ENCODE measurements at places on chromosomes 5 and 9.

DNA sequence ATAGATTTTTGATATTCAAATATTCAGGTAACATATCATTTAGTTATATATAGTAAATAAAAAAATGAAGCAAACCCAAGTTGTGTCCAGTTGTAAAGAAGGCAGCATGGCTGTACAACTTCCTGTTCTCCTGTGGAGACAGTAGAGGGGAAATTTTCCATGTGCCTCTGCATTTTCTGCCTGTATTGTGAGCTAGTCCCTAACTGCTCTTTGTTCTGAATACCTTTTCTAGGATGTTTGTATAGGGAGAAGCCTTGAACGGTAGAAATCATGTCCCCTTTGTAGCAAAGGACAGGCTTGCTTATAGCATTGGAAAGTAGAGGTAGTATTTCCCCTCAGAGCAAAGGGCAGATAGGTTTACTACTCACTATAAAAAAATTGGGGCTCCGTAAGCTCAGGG lies 13.3 kb upstream of the RPS23 start:
- no peak for DNase-seq

GRCh38 chr9:72592502-72593403 lies 71.3 kb downstream of the TMC1 start:
- DNase-seq: peak; percentile 72

- DNase-seq: no peak
Observed at GRCh38 chr5:172959824-172960799, 888 bp downstream of the RPL26L1 start.

DNA sequence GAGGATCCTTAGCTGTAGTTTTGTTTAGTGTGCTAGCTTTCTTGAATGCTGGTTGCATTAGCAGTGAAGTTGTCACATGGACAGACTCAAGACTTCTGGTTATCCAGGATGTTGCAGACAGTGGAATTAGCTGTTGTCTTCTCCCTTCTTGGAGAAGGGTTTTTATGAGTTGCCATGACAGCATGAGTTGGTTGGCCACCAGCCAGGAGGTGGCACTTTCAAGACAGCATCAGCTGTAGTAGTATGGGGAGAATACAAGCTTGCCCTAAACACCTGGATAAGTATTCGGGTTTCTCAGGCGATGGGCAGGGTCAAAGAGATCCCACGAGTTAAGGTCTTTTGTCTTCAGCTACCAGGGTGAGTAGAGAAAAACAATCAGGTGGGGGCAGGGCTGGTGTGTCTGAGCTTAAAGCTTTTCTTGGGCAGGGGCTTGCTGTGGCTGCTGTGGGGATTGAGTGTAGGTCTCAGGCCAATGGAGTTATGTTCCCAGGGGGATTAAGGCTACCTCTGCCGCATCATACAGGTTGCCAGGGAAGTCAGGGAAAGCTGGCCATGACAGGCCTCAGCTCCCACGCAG lies 7.7 kb upstream of the C5orf47 start:
- DNase-seq: no peak

GRCh38 chr5:93415819-93416218 lies 165.2 kb downstream of the NR2F1-AS1 start:
- DNase-seq: no peak

GRCh38 chr9:7104625-7105024 lies 346.9 kb downstream of the KDM4C start:
- DNase-seq: no peak

GRCh38 chr9:135644631-135645218 lies 5.4 kb upstream of the GLT6D1 start:
- DNase-seq: no peak

DNA sequence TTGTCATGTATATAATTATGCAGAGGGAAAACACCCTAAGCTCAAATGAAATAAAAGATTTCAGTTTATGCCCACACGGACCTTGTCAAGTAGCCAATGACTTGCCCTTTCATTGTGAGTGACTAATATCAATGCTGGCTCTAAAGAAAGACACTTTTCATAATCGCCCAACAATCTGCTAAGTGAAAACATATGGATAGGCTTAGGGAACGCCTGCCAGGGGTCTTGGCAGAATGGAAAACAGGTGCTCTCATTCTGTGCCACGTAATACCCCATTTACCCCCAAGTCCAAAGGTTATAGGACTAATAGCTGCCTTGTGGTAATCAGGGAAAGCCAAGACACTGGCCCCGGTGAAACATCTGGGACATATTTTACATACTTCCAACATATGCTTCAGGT lies 157.7 kb downstream of the SLF1 start:
- no peak for DNase-seq

GRCh38 chr9:93329629-93330280 lies 121.7 kb upstream of the FAM120A start:
- no peak for DNase-seq

DNA sequence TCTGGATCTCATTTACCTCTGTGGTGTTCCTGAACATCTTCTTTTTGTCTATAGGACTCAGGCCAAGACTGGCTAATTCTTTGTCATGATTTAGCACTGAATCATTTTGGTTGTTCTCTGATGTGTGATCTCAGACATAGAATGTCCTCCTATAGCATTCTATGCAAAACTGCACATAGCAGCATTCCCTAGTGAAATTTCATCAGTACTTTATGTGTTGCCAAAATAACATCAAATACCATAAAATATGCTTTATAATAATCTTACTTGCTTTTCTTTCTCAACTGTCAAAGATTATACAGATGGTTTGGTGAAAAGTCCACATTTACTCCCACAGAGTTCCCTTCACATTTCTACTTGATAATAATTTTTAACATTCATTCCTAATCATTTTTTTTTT lies 115.7 kb upstream of the MPDZ start:
- no peak for DNase-seq

GRCh38 chr9:99185348-99185632 lies 36.5 kb downstream of the ALG2 start:
- no peak for DNase-seq

- DNase-seq: no peak
Observed at GRCh38 chr5:15431923-15432322, 68.1 kb upstream of the FBXL7 start.

DNA sequence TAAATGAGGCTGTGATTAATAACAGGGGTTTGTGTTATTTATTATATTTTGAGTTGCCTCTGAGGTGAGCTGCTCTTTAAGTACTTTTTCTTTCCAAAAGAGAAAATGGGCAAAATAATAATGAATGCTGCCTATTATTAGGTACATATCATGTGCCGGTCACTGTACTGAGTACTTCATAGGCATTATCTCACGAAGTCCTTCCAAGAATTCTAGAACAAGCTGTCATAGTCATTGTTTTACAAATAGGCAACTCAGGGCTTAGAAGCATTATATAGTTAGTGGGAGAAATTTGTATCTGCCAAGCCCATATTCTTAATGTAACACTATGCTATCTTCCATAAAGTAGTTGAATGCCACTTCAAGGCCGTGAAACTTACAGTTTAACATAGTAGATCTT lies 628.7 kb downstream of the CCDC171 start:
- DNase-seq: no peak

- DNase-seq: no peak
Observed at GRCh38 chr5:119117237-119117636, 46.4 kb downstream of the DMXL1 start.

DNA sequence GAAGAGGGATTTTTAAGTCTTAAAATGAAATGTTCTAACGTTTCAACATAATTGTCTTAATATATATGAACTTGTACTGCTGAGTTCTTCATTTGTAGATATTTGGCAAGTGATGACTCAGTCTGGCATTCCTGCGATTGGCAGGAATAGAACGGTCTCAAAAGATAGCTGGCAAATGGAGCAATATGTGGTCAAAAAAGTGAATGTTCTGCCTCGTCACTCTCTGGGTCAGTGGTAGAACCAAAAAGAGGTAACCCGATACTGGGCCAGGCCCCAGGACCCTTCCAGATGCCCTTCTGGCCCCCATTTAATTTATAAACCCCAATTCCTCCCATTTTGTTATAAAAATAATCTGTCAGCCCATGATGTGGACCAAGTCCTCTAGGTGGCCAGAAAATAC lies 39.2 kb downstream of the ZNF366 start:
- DNase-seq: no peak

- DNase-seq: peak; percentile 29
Observed at GRCh38 chr5:122163121-122164069, 34.0 kb downstream of the ZNF474 start.

DNA sequence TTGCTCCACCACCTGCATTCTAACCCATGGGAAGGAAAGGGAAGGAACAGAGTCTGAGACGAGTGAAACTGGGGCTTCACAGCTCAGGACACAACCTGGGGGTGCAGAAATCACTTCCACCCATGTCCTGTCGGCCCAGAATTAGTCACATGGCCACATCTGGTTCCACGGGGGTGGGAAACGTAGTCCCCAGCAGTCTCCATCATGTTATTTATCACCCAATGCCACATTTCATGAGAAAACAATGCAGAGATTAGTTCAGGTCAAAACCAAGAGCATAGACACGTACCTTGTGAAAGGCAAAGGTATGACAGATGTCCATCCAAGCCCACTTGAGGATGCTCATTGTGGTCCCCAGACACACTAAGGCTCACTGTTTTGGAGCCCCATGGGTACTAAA lies 125.1 kb downstream of the MED10 start:
- DNase-seq: no peak

DNA sequence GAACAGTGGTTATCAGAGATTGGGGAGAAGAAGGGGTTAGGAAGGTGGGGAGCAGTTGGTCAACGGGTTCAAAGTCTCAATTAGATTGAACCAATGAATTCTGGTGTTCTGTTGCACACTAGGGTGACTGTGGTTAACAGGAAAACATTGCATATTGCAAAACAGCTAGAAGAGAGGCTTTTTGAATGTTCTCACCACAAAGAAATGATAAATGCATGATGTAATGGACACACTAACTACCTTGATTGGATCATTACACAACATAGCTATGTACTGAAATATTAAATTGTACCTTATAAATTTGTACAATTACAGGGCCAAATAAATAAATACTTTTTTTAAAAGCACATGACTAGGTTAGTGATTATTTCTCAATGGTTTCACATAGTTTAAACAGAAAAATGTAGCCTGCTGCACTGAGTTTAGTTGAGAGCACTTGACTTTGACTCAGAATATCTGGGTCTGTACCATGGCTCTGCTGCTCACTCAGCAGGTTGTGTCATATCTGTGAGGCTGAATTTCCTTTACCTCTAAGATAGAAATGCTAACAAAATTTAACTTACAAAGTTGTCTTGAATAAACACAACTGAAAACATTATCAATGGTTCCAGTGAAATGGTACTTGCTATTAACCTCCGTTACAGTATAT lies 30.4 kb downstream of the NUDT12 start:
- peak; percentile 76 for DNase-seq

DNA sequence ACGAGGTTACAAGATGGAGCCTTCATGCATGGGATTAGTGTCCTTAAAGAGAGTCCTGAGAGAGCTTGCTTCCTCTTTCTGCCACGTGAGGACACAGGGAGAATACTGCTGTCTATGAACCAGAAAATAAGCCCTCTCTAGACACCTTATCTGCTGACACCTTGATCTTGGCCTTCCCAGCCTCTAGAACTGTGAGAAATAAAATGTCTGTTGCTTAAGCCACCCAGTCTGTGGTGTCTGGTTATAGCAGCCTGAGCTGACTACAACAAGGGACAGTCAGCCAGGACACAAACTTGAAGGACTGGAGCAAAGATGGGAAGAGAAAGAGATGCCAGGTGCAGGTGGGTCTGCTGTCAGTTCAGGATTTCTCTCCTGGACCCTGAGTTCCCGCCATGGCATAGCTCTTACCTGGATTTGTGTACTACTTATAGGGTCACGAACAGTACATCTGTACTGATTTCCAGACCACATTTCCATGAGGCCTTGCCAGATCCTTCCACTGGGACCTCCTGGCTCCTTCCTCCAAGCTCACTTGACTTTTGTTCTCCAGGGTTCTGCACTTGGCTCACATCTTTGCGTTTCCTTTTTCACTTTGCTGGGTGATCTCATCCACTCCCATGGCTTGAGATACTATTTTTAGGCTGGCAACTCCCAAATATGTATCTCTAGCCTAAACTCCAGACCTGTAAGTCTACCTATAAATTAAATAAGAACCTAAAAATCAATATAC lies 44.9 kb upstream of the LIFR start:
- no peak for DNase-seq

- peak; percentile 4 for DNase-seq
Observed at GRCh38 chr5:102290004-102290403, 6.1 kb downstream of the SLCO4C1 start.

DNA sequence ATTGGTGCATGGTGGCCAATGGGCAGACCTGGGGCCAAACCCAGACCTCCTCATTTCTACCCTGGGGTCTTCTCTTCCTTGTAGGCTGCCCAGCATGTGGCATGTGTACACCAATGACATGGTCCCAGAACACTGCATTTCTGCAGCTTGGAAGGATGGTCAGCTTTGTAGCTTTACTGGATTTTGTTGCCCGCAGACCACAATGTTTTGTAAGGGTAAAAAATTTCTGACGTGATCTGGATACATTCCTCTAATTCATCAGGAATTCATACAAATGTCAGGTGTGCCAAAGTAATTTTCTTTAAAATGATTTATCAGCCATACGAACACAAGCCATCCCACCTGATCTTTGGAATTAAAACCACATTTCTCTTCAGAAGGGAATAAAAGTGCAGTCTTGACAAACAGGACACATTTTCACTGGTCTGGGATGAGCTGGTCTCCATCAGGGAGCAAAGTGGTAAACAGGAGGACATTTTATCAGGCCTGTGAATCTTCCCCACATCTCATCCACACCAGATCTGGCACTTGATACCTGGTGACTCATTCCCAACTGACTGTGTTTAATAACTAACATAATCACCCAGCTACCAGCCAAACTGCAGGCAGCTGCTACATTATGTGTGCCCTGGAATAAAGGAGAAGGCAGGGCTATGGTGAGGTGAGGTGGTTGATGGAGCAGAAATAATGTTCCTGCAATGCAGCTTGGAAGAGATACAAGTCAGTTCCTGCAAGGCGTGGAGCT lies 103.9 kb downstream of the SPOCK1 start:
- no peak for DNase-seq

- DNase-seq: no peak
Observed at GRCh38 chr5:157398305-157398704, 61.7 kb upstream of the NIPAL4 start.
